ENCODE measurements at places on chromosomes 12 and 14.
A peak's percentile ranks its signal among the peaks of the same experiment; 100 is the strongest.

- DNase-seq: no peak
Measured at GRCh38 chr14:80003138-80003537, 208.2 kb downstream of the DIO2 start.

- no peak for DNase-seq
Measured at GRCh38 chr14:20343862-20344220, 406 bp downstream of the PARP2 start.

GRCh38 chr12:117686911-117687377 lies 281.8 kb downstream of the KSR2 start:
- DNase-seq: no peak

GRCh38 chr12:46110928-46111699 lies 120.7 kb upstream of the SCAF11 start:
- DNase-seq: no peak

DNA sequence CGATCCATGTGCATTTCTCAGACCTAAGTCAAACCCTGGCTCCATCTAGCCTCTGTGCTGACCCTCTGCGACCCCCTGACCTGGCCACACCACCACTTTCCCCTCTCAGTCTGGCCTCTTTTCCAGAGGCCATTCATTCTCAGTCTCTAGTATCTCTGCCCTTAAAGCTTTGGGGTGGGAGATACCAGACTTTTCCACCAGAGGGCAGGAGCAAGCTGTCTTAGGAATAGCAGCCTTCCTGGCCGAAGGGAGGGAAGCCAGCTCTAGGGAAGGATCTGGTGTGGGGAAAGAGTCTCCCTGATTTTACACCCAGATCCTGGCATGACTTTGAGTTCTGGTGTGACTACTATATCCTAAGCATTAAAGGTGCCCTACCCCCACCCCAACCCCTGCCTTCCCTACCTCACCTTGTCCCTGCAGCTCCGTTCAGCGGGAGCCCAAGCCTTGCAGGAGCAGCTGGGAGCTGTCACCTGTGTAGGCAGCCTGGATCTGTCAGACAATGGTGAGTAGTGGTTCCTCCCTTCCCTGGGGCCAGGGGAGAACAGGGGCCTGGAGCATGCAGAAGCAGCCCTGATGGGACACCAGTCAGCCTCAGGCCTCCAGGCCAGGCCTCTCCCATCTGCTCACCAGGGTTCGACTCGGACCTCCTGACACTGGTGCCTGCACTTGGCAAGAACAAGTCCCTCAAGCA lies 6.6 kb downstream of the CARMIL3 start:
- DNase-seq: peak; percentile 27

- DNase-seq: no peak
Measured at GRCh38 chr14:38693423-38693822, 409.6 kb downstream of the SEC23A start.

DNA sequence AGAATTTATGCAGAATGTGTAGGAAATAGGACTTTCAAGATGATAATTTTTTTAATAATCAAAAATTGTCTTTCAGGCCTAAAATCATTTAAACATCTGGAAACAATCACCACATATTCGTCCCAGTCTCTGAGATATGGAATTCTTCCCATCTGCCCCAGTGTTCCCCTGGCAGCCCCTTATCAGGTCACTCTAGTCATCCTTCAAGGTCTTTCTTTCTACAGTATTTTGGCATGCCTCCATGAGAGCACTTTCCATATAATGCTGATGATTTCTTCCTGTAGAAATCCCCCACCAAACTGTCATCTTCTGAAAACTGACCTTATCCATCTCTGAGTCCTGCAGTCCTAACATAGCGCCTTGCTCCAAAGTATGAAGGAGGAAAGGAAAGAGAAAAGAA lies 422.1 kb downstream of the RPS29 start:
- DNase-seq: no peak

DNA sequence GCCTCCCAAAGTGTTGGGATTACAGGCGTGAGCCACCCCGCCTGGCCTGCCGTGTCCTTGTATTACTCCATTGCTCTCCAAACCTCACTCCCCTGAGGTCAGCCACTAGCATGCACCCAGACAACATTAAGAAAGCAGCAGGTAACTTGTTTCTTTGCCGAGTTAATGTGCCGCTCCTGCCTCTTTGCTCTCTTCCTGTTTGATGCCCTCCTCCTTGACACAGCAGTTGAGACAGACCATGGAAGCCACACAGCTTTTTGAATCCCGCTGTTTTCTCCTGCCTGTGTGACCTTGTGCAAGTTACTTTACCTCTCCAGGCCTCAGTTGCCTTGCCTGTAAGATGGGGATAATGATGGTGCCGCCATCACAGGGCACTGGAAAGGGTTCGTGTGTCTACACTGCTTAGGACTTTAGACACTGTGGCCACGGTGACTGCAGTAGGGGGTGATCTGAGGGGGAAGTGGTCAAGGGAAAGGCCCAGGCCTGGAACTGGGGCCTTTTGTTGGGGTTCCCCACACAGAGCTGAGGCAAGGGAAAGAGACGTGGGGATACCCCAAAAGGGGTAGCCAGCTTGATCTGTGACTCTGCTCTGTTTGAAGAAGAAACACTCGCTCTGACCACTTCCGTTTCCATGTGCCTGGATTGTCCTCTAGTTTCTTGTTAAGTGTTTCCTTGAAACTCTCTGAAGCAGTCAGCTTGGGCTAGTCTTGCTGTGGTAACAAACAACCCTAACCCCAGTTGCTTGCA lies 69.3 kb downstream of the RIN3 start:
- no peak for DNase-seq

DNA sequence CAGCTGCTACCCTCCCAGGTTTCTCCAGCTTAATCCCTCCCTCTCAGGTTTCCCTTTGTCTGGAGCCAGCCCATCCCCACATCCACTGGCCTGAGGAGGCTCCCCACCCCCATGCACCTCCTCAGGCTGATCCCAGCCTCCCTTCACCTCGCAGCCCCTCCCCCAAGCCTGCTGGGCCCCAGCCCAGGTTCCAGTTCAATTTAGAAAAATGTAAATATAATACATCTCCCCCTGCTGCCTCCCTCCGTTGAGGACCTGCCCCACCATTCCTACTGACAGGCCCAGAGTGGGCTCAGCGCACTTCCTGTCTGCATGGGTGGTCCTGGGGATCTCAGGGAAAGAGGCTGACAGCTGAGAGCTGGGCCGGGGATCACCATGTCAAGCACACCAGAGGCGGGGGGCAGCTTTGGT lies 155.8 kb downstream of the NTF3 start:
- no peak for DNase-seq

DNA sequence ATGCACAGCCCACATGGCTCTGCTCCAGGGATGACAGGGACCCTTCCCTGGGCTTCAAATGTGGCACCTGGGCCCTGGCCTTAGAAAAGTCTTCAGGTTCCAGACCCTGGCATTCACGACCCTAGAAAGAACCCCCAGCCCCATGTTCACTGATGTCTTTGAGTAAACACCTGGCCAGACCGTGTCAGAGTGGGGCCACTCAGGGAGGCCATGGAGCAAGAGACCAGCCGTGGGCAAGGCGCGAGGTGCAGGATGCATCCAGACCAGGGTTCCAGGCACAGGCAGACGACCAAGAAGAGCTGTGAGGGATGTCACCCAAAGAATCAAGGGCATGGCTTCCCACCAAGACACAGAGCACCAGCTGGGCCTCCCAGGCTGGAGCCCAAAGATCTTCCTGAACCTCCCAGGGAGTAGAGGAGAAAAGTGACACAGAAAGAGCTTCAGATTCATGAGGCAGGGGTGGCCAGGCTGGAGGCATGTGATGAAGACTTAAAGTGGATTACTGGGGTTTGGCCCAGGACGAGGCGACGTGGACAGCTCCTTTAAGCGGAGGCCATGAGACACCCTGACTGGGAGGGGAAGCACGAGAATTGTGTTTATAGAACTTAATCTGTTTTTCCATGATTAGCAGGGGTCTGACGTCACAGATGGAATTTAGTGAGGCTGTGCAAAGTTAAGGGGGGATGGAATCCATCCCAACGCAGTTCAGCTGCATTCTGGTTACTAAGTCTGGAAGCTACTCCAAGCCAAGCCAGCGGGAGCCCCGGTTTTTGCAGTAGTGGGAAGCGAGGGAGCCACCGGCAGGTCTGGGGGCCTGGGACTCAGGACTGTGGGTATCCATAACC lies 61.6 kb downstream of the ARL6IP4 start:
- DNase-seq: no peak

GRCh38 chr12:68189821-68190242 lies 30.3 kb upstream of the IFNG start:
- DNase-seq: no peak

- no peak for DNase-seq
Measured at GRCh38 chr14:92949496-92950192, 26.7 kb downstream of the CHGA start.

DNA sequence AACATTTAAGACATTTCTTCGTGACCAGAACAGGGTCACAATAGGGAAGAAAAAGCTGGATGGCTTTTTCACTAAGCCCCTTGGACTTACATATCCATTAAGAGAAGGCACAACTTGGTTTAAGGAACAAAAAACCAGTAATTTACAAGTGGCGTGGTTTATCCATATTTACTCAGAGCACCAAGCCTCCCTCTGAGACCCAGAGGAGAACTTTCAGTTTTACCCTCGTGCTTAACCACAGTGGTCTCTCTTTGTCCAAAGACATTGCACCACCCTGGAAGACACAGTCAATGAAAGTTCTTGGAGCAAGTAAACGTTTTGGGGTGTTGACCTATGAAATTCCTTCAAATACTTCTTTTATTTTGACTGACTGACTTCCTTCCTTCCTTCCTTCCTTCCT lies 52.5 kb downstream of the SSPN start:
- DNase-seq: no peak

GRCh38 chr12:117226505-117226904 lies 36.2 kb upstream of the FBXO21 start:
- no peak for DNase-seq

- DNase-seq: no peak
Measured at GRCh38 chr12:112005419-112006395, 7.3 kb downstream of the TMEM116 start.

DNA sequence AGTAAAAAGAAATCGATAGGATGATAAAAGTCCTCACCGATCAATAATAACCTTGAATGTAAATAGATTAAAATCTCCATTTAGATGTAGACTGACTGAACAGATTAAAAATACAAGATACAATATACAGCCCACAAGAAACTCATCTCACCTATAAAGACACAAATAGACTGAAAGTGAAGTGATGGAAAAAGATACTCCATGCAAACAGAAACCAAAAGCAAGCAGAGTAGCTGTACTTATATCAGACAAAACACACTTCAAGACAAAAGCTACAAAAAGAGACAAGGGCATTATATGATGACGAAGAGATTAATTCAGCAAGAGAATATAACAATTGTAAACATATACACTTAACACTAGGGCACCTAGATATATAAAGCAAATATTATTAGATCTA lies 444.8 kb downstream of the RGS6 start:
- no peak for DNase-seq

GRCh38 chr12:26416550-26416949 lies 221.2 kb downstream of the SSPN start:
- DNase-seq: no peak

- peak; percentile 36 for DNase-seq
Measured at GRCh38 chr14:24013654-24014514, 25.2 kb downstream of the DHRS4L2 start.

DNA sequence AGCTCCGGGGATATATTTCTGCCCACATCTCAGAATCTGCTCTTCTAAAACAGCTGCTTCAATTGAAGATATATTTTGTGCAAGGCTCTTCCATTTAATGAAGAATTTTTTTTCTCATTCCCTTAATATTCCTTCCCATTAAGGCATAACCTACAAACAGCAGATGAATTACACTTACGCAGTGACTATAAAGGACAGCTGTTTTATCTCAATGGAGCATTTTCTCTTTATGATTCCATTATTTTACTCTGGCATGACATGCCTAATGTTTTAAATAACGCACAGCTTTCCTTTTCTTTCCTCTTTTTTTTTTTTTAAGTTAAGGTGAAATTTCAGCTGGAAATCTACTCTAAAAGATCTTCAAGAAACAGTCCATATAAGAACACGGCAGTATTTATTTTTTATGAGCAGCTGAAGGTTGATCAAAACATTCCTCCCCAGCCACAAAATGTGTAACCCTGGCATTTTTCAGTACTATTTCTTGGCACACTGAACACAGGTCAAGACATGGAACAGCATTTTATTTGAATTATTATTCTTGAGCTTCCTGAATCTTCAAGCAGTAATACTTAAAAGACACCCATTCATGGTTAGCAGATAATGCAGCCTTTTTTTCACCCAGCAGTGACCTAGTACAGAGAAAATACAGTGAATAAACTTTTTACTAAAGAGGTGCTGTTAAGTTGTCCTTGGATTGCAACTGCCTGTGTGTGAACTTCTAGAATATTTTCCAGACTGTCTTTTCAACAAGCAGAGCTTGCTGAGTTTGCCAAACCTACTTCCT lies 118.1 kb upstream of the FOXN3 start:
- DNase-seq: no peak

- DNase-seq: no peak
Measured at GRCh38 chr12:78101113-78101876, 270.6 kb downstream of the NAV3 start.

DNA sequence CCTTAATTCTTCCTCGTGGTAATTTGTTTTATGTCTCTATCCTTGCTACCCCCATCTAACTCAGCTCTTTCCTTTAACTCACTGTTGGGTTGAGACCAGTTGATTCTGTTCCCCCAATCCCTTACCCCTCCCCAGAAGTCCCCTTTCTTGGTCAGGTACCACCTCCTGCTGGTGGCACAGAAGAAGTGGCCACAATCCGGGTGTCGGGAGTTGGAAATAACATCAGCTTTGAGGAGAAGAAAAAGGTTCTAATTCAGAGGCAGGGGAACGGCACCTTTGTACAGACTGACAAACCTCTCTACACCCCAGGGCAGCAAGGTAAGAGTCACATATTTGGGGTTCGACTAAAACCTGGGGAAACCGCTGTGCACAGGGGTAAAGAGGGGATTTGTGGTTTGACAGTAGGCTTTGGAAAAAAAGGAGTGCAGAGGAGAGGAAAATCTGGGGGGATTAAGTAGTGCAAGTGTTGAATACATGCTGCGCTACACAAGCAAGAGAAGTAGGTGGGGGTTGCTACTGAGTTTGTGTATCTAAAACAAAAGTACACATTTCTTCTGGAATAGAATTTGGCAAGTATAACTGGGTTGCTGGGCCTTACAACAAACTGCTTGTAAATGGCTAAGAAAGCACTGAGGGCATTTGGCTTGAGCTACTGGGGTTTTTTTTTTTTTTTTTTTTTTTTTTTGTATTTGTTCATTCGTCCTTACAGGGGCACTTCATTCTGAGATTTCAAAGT lies 1.3 kb downstream of the A2ML1 start:
- no peak for DNase-seq

- DNase-seq: no peak
Measured at GRCh38 chr12:24185782-24186181, 236.3 kb upstream of the SOX5 start.
